Stimulated activated CD8-positive, alpha-beta memory T cell treated with anti-CD3 and anti-CD28 coated beads, Interleukin-4, amount 100 ng/mL, for 1 hour (primary cell): ENCODE measurements at places on chromosomes 2 and 18.

GRCh38 chr18:3269241-3269913 is 7.4 kb downstream of the MYL12B start:
- no peak for DNase-seq

- DNase-seq = no peak
Observed at GRCh38 chr2:29819570-29819969, 101.8 kb downstream of the ALK start.

GRCh38 chr2:848099-848498 is 102.5 kb upstream of the SNTG2 start:
- no peak for DNase-seq

- no peak for DNase-seq
Observed at GRCh38 chr2:154291511-154291910, 407.0 kb upstream of the KCNJ3 start.
